ENCODE measurements at places on chromosomes 6 and 20.

GRCh38 chr20:10012464-10012863 is 22.3 kb upstream of the ANKEF1 start:
- no peak for DNase-seq

- DNase-seq = no peak
Measured at GRCh38 chr6:14634072-14634471, 516.5 kb downstream of the CD83 start.

- no peak for DNase-seq
Measured at GRCh38 chr20:58695084-58695722, 2.6 kb downstream of the NPEPL1 start.

DNA sequence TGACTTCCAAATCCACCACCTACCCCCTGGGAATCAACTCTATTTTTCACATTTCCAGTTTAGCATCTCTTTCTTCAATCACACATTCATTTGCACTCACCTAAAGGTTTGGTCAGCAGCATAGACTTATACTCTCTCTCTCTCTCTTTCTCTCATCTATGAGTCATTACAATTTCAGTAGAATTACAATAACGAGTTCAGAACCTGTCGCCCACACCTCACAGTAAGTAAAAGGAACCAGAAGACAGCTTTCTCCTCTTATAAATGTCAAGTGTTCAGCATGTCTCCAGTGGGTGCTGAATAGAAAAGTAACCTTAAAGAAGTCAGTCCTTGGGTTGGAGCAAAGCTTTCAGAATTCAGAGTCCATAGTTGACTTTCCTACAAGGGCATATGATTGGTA is 1.1 kb upstream of the PHACTR1 start:
- no peak for DNase-seq

- DNase-seq = peak; percentile 24
Measured at GRCh38 chr6:7528565-7528964, 12.9 kb upstream of the DSP start.

DNA sequence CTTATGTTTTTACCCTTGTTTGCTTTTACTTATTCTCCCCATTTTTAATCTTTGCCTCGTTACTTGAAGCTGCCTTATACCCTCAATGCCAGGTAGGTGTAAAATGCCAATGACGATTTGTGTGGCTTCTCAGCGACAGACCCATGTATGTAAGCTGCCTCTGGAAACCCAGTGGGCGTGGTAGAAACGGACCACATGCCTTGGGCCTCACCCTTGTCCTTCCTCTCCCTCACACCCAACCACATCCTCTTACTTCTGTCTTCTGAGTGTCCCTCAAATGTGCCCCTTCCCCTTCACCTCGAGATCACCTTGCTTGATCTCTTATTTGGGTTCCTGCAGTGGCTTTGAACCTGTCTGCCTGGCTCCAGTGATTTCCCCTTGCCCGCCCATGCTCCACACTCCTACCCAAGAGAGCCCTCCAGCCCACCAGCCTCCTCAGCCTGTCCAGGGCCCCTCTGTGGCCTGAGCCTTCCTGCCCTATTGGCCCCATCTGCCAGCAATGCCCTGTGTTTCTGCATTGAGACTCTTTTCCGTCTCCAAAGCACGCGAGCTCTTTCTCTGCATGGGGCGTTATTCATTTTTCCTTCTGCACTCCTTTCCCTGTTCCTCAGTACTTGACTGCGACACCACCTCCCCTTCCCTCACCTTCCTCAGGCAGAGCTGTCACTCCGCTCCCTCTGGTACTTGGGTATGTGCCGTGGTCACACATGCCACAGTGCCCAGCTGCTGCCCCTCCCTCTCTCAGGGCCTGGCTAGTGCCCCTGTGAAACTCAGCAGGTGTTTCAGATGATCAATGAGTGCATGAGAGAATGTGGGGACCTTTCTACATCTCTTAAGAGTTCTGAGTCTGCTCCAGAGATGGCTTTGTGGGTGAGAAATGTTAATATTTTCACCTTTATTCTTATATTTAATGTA is 115.4 kb downstream of the SLX4IP start:
- no peak for DNase-seq

- no peak for DNase-seq
Measured at GRCh38 chr6:134495890-134496248, 178.0 kb upstream of the SGK1 start.

- DNase-seq = no peak
Measured at GRCh38 chr6:63553900-63554299, 18.4 kb upstream of the LOC128125822 start.

GRCh38 chr20:39136798-39137197 is 174.7 kb downstream of the DHX35 start:
- no peak for DNase-seq

GRCh38 chr6:149109397-149110070 is 208.0 kb upstream of the TAB2 start:
- no peak for DNase-seq
